Fibroblast of skin of left quadriceps (primary cell): ENCODE measurements at places on chromosomes 4 and X.

GRCh38 chrX:154727871-154728270, 23.0 kb downstream of the GAB3 start:
- DNase-seq: no peak

DNA sequence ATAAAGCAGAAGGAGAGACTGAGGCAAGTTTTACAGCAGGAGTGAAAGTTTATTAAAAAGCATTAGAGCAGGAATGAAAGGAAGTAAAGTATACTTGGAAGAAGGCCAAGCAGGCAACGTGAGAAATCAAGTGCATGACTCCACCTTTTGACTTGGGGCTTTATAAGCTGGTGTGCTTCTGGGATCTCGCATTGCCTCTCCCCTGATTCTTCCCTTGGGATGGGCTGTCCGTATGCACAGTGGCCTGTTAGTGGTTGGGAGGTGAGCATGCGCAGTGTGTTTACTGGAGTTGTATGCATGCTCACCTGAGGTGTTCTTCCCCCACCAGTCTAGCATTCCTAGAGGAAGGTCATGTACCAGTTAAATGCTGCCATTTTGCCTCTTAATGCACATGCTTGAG, 29.1 kb upstream of the C1QTNF7 start:
- no peak for DNase-seq

DNA sequence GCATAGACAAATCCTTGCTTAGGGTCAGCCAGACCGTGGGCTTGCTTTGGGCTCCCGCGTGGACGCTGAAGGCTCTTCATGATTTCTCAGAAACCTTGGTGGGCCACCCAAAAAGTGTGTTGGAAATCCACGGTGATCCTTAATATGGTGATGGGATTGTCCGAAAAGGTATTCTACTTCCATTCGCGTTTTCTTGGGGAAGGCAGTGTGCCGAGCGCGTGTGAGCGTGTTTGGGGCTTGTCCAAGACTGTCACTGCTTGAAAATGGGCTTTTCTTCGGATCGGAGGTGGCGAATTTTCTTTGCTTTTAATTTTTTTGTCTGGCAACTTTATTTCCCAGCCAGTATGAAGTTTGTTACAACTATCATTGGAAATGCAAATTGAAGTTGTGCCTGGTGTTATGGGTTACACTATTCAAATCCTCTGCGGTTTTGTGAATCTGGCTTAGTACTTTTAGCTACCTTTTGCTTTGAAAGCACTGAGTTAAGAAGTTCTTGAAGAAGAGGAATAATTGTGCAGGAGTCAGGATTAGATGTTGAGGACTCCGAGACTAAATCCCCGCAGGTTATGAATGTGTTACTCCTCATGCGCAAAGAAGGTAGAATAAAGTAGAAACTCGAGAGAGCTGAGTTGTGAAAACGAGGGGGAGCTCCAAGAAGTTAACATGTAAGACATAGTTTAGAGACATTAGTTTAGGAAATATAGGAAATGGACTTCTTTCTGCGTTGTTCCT, 3.2 kb downstream of the SPRY1 start:
- no peak for DNase-seq

DNA sequence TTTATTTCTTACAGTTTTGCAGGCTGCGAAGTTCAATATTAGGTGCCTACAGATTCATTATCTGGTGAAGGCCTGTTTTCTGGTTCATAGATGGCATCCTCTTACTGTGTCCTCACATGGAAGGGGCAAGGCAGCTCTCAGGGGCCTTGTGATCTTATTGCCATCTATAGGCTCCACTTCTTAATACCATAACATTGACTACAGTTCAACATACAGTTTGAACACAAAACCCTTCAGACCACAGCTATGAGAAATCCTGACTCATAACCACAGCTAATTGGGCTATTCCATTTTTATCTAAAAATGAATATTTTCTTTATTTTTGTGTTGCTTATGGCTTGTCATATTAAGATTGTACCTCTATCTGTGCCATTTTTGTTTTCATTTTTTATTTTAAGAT, 72.3 kb downstream of the STAG2 start:
- peak; percentile 14 for DNase-seq

DNA sequence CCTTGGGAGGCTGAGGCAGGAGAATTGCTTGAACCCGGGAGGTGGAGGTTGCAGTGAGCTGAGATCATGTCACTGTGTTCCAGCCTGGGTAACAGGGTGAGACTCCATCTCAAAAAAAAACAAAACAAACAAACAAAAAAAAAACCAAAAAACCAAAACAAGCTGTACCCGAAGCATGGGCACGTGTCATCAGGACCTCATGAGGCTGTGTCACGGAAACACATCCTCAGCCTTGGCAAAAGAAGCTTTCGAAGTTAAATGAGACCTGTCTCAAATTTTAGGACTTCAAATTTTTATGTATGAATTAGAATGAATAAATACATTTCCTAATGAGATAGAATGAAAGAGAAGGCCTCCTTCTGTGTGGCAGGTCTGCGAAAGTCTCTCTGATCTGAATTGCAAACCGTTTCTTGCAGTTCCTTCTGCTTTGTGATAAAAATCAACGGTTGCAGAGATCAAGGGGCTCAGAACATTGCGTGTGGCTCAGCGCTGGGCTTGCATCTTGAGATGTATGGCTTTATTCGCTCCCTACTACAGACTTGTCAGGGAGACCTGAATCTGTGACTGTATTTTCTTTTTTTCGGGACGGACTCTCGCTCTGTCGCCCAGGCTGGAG, 19.5 kb upstream of the CRLF2 start:
- DNase-seq: no peak

DNA sequence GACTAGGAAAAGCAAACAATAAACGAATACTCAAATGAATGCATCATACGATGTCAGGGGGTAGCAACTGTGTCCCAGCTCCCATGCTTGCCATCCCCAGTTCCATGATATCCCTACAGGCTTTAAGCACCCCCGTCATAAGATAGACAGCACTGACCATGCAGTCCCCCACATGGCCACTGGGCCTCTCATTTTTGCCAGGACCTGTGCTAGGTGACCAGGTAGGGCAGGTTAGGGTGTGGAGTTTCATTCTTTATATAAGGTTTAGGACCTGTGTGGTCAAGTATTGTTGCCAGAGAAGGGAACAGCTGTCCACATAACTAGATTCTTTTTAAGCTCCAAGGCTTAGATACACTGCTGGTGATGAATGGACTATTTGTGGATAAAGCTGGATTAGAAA, 9.7 kb downstream of the PPEF2 start:
- no peak for DNase-seq

GRCh38 chr4:145524552-145524951, 42.9 kb downstream of the SMAD1 start:
- no peak for DNase-seq

- no peak for DNase-seq
Measured at GRCh38 chr4:85475631-85476233, 782 bp downstream of the ARHGAP24 start.

GRCh38 chr4:80058740-80059139, 14.3 kb downstream of the ANTXR2 start:
- no peak for DNase-seq

- DNase-seq: no peak
Measured at GRCh38 chr4:156788782-156789181, 182.8 kb downstream of the PDGFC start.

DNA sequence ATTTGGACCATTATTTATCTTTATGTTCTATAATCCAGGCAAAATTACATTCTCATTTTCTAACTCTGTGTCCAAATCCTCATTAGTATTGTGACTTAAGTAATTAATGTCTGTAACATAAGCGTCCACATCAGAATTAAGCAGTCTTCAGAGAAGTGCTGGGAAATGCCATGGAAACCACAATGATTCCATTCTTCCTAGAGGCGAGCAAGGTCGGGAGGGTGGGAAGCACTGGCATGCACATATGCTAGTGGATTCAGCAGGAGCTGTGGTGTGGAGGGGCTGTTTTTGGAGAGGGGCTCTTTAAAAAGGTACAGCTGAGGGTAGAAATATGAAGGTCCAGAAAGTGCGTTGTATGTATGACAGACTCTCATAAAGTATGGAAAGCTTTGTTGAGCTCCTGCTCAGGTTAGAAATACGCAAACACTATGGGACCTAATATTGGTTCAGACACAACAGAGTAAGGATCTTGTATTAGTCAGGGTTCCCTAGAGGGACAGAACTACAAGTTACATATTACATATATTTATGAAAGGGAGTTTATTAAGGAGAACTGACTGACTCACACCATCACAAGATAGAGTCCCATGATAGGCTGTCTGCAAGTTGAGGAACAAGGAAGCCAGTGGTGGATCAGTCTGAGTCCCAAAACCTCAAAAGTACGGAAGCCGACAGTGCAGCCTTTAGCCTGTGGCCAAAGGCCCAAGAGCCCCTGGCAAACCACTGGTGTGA, 61.5 kb downstream of the GLRA2 start:
- DNase-seq: no peak

DNA sequence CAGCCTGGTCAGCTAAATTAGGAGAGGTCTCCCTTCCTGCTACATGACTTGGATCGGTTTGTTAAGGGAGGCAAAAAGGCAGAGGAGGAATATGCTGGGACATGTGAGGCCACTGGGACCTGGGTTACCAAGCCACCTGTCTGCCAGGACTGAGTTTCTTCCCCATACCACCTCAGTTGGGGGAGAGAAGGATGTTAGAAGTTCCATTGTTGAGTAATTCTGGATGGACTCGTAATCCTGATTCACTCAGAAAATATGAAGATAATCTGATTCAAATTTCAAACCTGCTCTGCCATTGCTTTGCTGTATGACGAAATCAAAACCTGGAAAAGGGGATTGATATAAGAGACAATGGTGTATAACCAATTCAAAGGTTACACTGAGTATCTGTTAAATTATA, 97.4 kb upstream of the S100G start:
- no peak for DNase-seq

DNA sequence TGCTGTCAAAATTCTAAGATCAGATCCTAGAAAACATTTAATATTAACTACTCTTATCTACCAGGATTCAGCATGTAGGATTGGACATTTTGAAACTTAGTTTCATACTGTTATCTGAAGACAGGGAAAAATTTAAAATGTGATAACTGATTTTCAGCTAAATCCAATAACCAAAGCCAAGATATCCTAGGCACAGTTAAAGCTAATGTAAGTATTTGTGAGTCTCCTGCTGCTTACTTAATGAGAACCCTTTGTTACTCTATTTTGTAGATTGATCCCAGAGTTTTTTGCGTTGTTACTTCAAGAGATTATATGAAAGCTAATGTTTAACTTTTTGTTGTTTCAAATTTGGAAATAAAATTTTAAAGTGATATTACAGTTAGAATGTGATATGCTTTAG, 2.0 kb downstream of the CPE start:
- DNase-seq: no peak

DNA sequence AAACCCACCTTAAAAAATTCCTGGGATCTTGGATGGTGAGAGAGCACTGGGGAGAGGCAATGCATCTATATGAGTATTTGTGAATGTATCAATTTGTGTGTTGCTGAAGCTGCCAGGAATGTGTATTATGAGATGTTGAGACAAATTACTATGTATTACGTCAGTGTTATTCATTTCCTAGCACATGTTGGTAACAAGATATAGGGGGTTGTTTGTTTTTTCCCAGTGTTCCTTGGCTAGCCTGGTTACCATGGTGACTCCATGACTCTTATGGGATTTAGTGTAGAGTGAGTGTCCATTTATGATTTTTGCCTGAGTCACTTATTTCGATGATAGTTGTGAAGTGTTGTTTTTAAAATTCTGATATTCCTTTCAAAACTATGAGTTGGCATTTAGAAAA, 65.6 kb downstream of the RAB40A start:
- DNase-seq: peak; percentile 79

GRCh38 chr4:82293304-82293703, 80.5 kb downstream of the HNRNPD start:
- no peak for DNase-seq

DNA sequence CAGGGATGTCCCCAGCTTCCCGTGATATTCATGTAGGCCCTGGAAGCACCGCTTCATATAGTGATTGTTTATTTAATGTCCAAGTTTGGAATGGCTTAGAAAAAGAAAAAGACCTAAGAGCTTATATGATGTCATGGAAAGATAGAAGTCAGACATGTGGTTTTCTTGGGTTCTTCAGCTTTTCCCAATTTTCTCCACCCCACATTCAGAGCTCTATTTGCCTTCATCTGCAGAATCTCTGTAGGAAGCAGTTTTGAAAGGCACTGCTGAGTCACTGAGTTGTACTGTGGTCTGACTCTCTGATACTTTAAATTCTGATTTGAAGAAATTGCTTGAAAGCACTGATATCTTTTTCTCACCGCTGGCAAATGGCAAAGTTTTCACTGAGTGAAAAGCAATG, 120.6 kb upstream of the EDNRA start:
- DNase-seq: peak; percentile 81

GRCh38 chrX:118129681-118130080, 13.1 kb upstream of the KLHL13 start:
- no peak for DNase-seq

DNA sequence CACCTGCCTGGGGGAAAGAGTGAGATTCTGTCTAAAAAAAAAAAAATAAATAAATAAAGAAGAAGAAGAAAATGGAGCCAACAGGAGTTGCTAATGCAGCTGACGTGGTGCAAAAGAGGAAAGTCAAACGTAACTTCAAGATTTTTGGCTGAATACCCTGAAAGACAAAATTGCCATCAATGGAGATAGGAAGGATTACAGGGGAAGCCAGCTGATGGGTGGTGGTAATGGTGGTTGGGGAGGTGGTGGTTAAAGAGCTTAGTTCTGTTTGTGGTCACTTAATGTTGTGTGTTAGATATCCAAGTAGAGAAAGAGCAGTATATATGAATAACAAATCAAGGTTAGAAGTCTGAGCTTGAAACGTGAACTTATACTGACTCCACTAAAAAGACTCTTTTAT, 225.4 kb downstream of the ARHGAP24 start:
- no peak for DNase-seq

GRCh38 chr4:154984148-154984547, 203.1 kb downstream of the RBM46 start:
- DNase-seq: no peak

- no peak for DNase-seq
Measured at GRCh38 chr4:86960557-86960961, 25.7 kb downstream of the AFF1 start.

- DNase-seq: no peak
Measured at GRCh38 chr4:163806653-163807052, 312.2 kb downstream of the TMA16 start.

DNA sequence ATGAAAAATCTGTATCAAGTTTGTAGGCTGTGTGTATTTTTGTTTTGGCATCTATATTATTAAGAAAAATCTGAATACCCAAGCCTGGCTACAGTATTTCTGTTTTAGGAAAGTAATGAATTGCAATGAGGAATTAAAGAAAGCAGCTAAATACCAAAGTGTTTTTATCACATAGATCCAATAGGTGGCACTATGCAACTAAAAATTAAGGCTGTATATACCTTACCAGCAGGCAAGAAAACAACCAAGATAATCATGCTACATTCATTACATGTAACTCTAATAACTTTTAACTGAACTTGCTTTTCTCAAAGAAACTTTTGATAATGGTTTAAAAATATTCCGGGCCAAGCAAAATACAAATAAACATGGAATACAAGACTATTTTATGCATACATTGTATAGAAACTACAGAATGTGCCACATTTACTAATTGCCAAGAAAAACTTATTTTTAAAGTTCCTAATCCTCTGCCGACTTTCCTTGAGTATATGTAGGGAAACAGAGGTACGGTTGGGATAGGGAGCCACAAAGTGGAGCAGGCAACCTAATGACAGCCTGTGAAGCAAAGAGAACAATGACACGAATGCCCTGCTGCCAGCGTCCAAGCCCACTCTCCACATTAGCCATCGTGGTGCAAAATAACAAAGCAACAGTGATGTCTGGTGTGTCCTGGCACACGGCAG, 63.7 kb downstream of the SEC24D start:
- DNase-seq: no peak
